ENCODE measurements at places on chromosomes 3 and 15.
A peak's percentile ranks its signal among the peaks of the same experiment; 100 is the strongest.

- DNase-seq: peak; percentile 87
These were observed 10.6 kb downstream of the LSG1 start for GRCh38 chr3:194661374-194661773.

GRCh38 chr15:69017978-69018377, 3.5 kb downstream of the NOX5 start:
- DNase-seq: no peak

DNA sequence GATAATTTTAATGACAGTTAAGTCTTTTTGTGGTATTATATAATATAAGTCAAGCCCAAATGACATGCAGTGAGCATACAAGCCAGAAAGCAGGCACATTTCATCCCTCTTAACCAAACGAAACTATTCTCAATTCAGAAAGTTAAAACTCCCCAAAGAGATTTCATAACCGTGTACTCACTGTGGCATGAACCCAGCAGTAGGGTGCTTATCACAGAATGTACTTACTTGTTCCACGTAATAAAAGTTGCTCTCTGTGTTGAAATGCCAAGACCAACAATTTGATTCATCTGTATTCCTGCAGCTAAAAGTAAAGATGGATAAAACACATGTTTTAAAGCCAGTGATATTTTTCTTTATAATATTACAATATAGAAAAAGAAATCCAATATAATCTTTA, 12.1 kb downstream of the GK5 start:
- peak; percentile 76 for DNase-seq

- DNase-seq: no peak
These were observed 13.7 kb upstream of the GRIP2 start for GRCh38 chr3:14553871-14554270.

DNA sequence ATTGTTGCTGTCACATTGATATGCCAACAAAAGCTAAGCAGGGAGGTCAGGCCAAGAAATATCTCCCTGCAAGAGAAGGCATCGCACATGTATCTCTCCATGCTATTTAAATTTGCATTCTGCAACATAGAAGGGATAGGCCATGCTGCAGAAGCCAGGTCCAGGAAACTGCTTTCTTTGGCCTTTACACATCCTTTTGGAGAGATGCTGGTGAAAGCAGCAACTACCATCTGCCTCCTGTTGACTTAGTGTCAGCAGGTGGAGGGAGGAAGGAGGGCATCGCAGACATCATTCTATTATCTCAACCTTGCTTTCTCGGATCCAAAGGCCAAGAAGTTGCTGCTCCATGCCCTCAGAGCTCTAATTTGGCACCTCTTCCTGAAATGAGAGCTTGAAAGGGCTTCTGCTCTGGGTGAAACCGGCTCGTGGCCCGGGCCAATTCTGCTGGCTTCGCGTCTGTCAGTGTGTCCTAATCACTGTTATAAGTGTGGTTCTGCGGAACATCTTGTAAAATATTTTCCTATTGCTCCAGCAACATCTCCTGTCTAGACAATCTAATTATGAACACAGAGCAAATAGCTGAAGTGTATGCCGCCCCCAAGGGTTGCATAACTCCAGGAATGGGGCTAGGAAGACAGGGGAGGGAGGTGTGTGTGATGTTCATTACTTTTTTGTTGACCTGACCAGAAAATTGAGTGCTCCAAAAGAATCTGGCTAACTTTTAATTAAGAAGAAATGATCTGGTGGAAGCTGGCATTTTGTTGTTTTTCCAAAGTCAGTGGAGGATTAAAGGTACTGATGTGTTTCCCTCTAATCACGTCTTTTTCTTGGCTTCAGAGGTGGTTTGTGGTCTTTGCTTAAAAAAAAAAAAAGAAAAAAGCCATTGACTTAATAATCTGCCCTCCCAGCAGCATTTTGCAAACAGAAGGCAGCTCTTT, 89.1 kb downstream of the TPRG1 start:
- peak; percentile 13 for DNase-seq

GRCh38 chr3:29440413-29441305, 159.8 kb downstream of the RBMS3 start:
- DNase-seq: peak; percentile 54

- DNase-seq: peak; percentile 24
These were observed 1588.2 kb downstream of the SI start for GRCh38 chr3:163490119-163490518.

DNA sequence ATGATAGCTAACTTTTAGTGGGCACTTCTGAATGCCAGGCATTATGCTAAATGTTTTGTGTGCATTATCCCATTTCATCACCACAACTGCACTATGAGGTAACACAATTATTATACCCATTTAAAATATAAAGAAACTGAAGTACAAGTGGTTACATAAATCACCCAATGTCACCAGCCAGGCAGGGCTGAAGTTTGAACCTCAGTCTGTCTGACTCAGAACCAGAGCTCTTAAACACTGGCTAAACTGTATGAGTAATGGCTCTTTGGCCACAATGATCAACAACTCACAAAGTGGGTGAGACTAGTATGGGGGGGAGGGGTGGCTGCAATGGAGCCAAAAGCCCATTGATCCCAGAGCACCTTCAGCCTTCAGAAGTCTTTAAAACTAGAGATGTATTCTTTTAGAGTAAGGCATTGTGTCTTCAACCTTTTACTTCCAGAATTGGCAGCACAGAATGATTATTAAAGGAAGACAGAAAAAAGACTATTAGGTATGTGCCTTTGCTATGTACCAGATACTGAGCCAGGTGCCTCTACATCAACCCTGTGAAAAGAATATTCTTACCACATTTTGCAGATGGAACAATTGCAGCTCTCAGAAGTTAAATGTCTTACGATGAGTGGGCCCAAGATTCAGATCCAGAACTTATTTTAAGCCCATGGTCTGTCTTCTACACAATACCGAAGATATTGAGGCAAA, 166.9 kb downstream of the UACA start:
- DNase-seq: peak; percentile 74

DNA sequence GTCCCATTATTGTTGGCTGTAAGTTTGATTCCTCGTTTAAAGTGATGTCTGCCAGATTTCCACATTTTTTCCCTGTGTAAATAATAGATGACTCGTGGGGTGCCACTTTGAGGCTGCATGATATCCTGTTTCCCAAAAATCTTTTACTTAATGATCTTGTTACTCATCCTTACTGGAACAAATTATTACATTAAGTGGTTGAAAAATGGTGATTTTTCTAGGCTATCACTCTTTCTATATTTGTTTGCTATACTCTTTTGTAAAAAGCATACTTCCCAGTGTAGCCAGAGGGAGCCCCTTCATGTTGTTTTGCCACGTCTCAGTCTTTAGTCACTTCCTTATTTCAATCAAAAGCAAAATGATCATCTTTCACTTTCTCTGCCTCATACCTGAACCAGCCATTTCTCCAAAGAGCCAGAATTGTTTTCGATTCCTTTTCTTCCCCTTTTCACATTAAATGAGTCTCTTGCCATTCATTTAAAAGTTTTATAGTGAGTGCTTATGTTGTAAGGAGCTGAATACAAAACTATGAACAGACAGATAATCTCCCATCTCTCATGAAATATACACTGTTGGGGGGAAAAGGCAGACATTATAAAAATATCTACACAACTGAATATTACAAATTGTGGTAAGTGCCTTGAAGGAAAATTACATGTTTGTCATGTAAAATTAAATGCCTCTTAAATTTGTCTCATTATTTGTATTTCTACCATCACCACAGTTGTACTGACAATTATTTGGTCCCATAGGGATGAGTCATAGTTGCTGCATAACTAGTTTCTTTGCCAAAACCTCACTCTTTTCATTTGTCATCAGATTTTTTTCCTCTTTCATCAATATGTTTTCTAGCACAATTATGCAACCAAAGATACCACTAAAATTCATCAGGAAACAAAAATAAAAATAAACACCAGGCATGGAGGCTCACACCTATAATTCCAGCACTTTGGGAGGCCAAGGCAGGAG, 41.5 kb downstream of the ADGRG7 start:
- peak; percentile 54 for DNase-seq

Measured in fibroblast of villous mesenchyme (primary cell).